ENCODE measurements at places on chromosomes 2 and 18. TPM values are rescaled to one million over a fixed set of nuclear protein-coding genes. Genes with fewer than 3 reads are reported as not detected.

IL36B gene
- total RNA-seq: not detected

CYTIP gene
- not detected for total RNA-seq

DNA sequence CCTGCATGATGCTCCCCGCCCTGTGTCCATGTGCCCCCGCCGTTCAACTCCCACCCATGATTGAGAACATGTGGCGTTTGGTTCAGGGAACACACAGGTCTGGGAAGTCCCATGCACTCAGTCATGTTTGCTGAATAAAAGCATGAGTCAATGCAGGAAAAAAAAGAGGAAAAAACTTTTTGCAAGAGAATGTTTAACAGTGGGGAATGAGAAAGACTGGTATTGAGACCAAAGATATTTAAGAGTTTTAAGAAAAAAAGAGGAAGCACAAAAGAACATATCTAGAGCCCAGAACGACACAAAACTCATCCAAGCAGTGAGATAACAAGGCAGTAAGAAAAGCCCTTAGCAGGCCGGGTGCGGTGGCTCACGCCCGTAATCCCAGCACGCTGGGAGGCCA is 279.2 kb upstream of the THSD7B start:
- H3K36me3 ChIP-seq: no peaks in the 10 kb centered on the region
- H3K4me3 ChIP-seq: no peak overlapping the region
- H3K27ac ChIP-seq: no peak overlapping the region

- H3K4me1 ChIP-seq: no peaks in the 10 kb centered on the region
- no peak for DNase-seq
- H3K27me3 ChIP-seq: no peaks in the 10 kb centered on the region
- H3K4me3 ChIP-seq: no peak overlapping the region
- no peaks in the 10 kb centered on the region for H3K36me3 ChIP-seq
- no peak overlapping the region for H3K27ac ChIP-seq
Observed at GRCh38 chr2:9690252-9690651, 59.5 kb upstream of the YWHAQ start.

VAMP8 gene
- not detected for total RNA-seq

DNA sequence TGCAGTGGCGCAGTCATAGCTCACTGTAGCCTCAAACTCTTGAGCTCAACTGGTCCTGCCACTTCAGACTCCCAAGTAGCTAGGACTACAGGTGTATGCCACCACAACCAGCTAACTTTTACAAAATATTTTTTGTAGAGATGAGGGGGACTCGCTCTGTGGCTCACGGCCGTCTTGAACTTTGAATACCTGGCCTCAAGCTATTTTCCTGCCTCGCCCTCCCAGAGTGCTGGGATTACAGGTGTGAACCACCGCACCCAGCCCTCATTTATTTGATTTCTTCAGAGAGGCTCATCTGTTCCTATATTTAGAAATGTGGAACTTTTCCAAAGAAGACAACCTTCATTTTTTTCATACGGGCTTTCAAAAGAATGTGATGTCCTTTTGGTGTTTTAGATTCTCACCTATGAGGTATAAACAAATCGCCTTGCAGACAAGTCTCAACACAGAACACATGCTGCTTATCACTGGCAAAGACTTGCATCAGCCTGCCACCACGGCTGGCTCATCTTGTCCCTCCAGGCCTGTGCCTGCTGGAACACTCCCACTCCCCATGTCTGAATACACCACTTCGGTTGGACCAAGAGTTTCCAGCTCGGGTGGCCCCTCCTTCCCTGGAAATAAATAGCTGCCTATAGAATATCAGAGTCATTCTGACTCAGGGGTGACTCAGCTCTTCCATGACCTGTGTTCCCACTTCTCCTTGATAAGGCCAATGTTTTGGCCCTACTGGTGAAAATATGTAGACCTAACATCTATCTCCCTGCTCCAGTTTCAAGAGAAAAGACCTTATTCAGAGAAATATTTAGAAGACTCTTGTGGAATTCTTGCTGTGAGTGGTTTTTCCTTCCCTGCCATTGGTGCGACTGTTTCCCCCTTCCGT is 202.6 kb downstream of the TGIF1 start:
- no peak overlapping the region for H3K27ac ChIP-seq
- no peak overlapping the region for H3K4me3 ChIP-seq

GRCh38 chr18:12326711-12327460 is 18.8 kb downstream of the TUBB6 start:
- peaks cover 6% of the 10 kb centered on the region for H3K4me1 ChIP-seq
- no peaks in the 10 kb centered on the region for H3K27me3 ChIP-seq
- no peak for DNase-seq
- H3K36me3 ChIP-seq: no peaks in the 10 kb centered on the region
- H3K4me3 ChIP-seq: no peak overlapping the region

CLEC4F gene
- total RNA-seq: 2.6 TPM

DNA sequence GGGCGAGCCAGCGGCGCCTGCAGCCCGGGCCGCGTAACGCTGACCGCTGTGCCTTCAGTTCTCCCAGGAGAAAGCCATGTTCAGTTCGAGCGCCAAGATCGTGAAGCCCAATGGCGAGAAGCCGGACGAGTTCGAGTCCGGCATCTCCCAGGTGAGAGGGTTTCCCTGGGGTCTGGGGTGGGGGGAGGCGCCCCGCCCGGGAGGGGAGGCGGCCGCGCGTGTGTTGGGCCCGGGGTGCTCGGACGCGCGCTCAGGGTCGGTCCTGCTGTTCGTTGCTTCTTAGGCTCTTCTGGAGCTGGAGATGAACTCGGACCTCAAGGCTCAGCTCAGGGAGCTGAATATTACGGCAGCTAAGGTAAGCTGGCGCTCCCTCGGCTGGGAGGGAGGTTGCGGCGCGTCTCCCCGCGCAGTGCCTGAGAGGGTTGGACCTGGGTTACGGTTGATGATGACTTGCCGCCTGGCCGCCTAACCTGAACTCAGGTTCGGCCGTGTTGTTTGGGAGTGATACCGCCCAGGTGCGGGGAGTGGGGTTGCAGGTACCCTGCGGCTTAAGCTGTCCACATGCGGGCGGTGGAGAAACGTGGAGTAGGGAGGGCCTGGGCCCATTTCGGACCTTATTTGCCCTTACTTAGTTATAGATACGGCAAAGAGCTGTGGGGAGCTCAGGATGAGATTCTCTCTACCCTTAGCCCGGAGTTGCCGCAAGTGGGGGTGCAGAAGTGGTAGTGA is 638 bp downstream of the RPS7 start:
- peak overlapping the region; percentile 79 for H3K27ac ChIP-seq
- H3K36me3 ChIP-seq: no peaks in the 10 kb centered on the region
- H3K4me3 ChIP-seq: peak overlapping the region; percentile 92
- no peaks in the 10 kb centered on the region for H3K27me3 ChIP-seq
- peaks cover 10% of the 10 kb centered on the region for H3K4me1 ChIP-seq

GRCh38 chr2:37688771-37689468 is 17.5 kb upstream of the CDC42EP3 start:
- H3K36me3 ChIP-seq: no peaks in the 10 kb centered on the region
- H3K4me3 ChIP-seq: no peak overlapping the region
- H3K27ac ChIP-seq: peak overlapping the region; percentile 73
- DNase-seq: peak; percentile 56
- no peaks in the 10 kb centered on the region for H3K27me3 ChIP-seq

- DNase-seq: no peak
- H3K27ac ChIP-seq: no peak overlapping the region
- H3K27me3 ChIP-seq: peaks cover 13% of the 10 kb centered on the region
- H3K4me3 ChIP-seq: no peak overlapping the region
Observed at GRCh38 chr2:70549064-70549710, 4.4 kb downstream of the TGFA start.

DNA sequence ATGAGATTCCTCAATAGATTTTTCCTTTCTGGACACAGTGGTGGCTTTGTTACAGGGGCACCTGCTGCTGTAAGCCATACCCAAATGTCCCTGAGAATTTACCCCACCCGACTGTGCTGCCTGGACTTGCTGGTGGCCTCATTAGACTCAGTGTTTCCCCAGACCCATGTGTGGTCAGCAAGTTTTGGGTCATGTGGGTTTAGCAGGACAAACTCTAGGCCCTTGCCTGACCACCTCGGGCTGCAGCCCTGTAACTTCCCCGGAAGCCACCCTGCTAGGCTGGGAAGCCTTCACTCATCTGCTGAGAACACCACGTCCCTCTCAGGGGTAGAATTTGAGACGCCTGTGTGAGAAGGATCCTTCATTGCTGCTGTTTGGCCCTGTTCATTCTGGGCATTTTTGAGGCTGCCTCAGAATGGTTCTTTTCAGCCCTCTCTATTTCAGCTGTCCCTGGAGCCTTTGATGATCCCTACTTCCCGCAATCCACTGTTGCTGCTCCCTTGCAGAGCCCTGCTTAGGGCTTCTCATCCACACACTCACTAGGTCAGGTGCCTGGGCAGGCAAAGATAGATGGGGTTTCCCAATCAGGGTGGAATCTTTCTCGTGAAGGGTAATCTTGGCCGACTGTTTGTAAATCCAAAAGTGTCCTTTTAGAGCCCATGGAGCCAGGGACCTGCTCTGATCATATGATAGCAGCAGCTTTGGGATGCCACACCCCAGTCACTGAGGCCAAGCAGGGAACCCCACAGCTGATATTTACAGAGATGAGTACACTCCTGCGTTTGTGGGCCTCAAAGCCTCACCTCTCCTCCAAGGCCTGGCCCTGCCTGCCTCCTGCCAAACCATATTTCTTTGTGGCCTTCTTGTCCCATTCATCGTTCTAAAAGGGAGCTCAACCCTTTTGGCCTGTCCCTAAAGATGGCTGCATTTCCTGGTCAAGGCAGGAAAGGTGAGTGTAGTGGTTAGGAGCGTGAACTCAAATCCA is 6.7 kb downstream of the EHD3 start:
- no peaks in the 10 kb centered on the region for H3K27me3 ChIP-seq
- no peaks in the 10 kb centered on the region for H3K36me3 ChIP-seq
- H3K4me1 ChIP-seq: no peaks in the 10 kb centered on the region
- H3K4me3 ChIP-seq: no peak overlapping the region
- DNase-seq: no peak

DNA sequence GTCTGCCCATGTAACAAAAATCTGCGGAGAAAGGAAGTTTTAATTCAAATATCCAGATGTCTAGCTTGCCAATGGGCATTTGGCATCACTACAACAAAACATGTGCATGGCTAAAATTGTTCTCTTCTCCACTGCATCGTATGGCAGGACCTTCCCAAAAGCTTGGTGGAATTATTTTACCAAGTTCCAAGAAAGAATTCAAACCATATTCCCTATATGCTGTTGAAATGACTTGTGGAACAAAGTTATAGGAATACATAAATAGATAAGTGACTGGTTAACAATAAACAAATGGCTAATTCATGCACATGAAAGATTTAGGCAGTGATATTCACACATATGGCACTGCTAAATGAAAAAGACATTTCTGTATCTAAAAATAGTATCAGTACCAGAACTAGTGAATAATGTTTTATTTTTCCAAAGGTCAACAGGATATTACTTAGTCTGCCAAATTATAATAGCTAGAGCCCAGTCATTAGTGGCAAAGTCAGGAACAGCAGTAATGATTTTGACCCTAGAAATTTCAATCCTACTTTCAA is 425.4 kb upstream of the VRK2 start:
- no peaks in the 10 kb centered on the region for H3K27me3 ChIP-seq
- no peak overlapping the region for H3K27ac ChIP-seq
- DNase-seq: no peak
- no peaks in the 10 kb centered on the region for H3K4me1 ChIP-seq
- no peaks in the 10 kb centered on the region for H3K36me3 ChIP-seq

DNA sequence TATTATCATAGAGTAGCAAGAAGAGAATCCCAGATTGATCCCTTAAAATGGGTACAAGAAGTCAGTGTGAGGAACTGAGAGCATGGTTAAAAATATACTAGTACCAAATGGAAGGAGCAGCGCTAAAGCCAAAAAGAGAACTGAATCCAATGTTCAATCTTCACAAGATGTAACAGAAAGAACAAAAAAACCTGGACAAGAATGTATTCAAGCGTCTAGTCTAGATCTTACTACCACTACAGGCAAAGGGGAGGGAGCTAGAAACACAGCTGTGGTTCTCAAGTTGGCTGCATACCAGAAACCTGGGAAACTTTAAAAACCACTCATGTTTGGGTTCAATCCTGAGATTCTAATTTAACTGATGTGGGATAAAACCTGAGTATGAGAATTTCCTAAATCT is 57.5 kb downstream of the PIAS2 start:
- no peaks in the 10 kb centered on the region for H3K27me3 ChIP-seq
- H3K4me3 ChIP-seq: no peak overlapping the region
- DNase-seq: no peak
- no peaks in the 10 kb centered on the region for H3K36me3 ChIP-seq
- no peak overlapping the region for H3K27ac ChIP-seq

DNA sequence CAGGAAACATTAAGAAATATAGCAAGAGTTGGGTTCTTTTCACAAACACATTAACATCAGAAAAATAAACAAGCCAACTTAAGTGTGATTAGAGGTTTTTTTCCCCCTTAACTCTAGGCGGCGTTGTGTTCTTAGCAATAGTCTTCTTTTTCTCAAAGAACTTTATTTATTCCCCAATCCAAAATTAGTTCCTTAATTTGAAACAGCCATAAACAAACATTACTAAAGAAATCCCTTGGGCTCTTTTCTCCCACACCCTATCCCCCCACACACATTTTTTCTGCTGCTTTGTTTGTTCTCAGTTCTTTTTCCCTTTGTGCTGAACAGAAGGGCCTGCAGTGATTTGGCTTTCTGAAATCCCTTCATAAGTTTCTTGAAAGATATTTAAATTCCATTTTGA is 13.2 kb upstream of the MYO1B start:
- H3K27ac ChIP-seq: peak overlapping the region; percentile 47
- DNase-seq: no peak
- no peak overlapping the region for H3K4me3 ChIP-seq
- H3K27me3 ChIP-seq: no peaks in the 10 kb centered on the region
- no peaks in the 10 kb centered on the region for H3K36me3 ChIP-seq

DNA sequence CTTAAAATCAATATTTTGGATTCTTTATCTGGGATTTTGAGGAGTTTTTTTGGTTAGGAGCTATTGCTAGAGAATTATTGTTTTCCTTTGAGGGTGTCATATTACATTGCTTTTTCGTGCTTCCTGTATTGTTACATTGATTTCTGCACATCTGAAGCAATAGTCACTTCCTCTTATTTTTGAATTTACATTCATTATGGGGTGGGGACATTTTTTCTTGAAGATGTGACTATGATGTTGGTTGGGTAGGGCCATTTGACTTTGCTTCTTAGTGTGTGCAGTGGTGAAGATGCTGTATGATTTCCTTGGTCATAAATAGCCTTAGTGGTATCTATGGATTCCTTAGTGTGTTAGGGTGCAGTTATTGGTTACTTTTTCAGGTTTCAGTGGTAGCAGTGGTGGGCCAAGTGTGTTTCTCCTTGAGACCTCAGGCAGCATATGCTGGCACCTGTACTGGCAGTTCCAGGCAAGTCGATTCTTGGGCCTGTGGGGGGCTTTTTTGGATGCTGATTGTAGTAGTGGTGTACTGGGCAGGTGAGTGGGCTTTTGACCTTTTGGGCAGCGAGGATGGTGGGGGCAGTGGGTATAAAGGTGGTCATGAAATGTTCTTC is 61.8 kb downstream of the ARHGAP25 start:
- no peak overlapping the region for H3K27ac ChIP-seq
- H3K27me3 ChIP-seq: no peaks in the 10 kb centered on the region
- H3K4me3 ChIP-seq: no peak overlapping the region
- H3K4me1 ChIP-seq: no peaks in the 10 kb centered on the region
- no peak for DNase-seq

- no peak for DNase-seq
- H3K36me3 ChIP-seq: no peaks in the 10 kb centered on the region
- H3K4me1 ChIP-seq: no peaks in the 10 kb centered on the region
- H3K27ac ChIP-seq: no peak overlapping the region
- no peaks in the 10 kb centered on the region for H3K27me3 ChIP-seq
Observed at GRCh38 chr2:154350911-154351310, 347.6 kb upstream of the KCNJ3 start.

CD8B2 gene
- 0.07 TPM for total RNA-seq

GRCh38 chr2:165361514-165361913 is 108.0 kb upstream of the CSRNP3 start:
- H3K4me1 ChIP-seq: no peaks in the 10 kb centered on the region
- no peak overlapping the region for H3K27ac ChIP-seq
- H3K36me3 ChIP-seq: no peaks in the 10 kb centered on the region
- no peak for DNase-seq

G6PC2 gene
- not detected for total RNA-seq

ALK gene
- not detected for total RNA-seq

Measured in uterus (tissue), 4 donors.